MCF 10A (cell line): ENCODE measurements at places on chromosomes 3 and 15.

- H3K36me3 ChIP-seq, result no peaks in the 10 kb centered on the region
- peaks cover 13% of the 10 kb centered on the region for H3K4me1 ChIP-seq
- no peak for DNase-seq
- H3K27ac ChIP-seq, result no peak overlapping the region
Observed at GRCh38 chr15:52436981-52437380, 91.7 kb downstream of the MYO5A start.

- no peak for DNase-seq
- H3K27ac ChIP-seq, result no peak overlapping the region
- H3K36me3 ChIP-seq, result peaks cover 49% of the 10 kb centered on the region
- H3K27me3 ChIP-seq, result no peaks in the 10 kb centered on the region
- peaks cover 5% of the 10 kb centered on the region for H3K4me1 ChIP-seq
Observed at GRCh38 chr3:185489462-185489861, 9.4 kb downstream of the TMEM41A start.

- peaks cover 6% of the 10 kb centered on the region for H3K4me1 ChIP-seq
- H3K27ac ChIP-seq, result no peak overlapping the region
- peak; percentile 80 for DNase-seq
- peaks cover 15% of the 10 kb centered on the region for H3K36me3 ChIP-seq
- H3K4me3 ChIP-seq, result no peak overlapping the region
Observed at GRCh38 chr3:193605876-193606275, 12.9 kb downstream of the OPA1 start.

DNA sequence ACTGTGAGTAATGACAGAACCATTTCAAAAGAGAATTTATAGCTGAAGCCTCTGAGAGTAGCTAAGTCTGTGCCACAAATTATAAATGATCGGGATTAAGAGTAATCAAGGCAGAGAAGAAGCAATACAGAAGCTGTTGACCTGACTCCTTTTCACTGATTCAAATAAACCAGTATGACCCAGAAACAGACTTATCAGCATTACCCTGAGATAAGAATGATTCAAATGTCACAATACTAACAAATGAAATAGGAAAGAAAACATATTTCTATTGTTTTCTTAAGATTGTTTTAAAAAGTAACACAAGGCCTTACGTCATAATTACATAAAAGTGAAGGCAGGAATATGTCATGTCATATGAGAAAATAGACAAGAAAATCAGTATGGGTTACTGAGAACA lies 1534.6 kb downstream of the SI start:
- no peak for DNase-seq
- H3K4me1 ChIP-seq, result peaks cover under 1% of the 10 kb centered on the region
- H3K4me3 ChIP-seq, result no peak overlapping the region
- H3K27me3 ChIP-seq, result no peaks in the 10 kb centered on the region
- H3K27ac ChIP-seq, result no peak overlapping the region
- no peaks in the 10 kb centered on the region for H3K36me3 ChIP-seq

GRCh38 chr3:101989578-101990200 lies 140.4 kb downstream of the NFKBIZ start:
- no peak overlapping the region for H3K4me3 ChIP-seq
- no peak for DNase-seq
- peaks cover 16% of the 10 kb centered on the region for H3K4me1 ChIP-seq
- H3K27ac ChIP-seq, result no peak overlapping the region

DNA sequence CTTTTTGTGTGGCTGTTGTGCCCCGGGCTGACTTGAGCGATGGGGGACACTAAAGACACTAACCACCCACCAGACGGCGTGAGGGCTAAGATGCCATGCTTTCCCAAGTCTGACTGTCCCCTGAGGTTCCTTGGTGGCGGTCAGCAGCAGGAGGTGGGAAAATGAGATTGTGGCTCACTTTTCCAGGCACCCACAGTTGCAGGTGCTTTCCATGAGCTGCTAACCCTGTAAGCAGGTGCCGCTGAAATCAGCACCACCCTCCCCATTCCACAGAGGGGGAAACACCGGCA lies 17.7 kb downstream of the PRR23E start:
- no peak overlapping the region for H3K4me3 ChIP-seq
- no peaks in the 10 kb centered on the region for H3K4me1 ChIP-seq
- H3K27me3 ChIP-seq, result no peaks in the 10 kb centered on the region

GRCh38 chr15:83775738-83776137 lies 121.8 kb downstream of the ADAMTSL3 start:
- H3K4me3 ChIP-seq, result no peak overlapping the region
- no peaks in the 10 kb centered on the region for H3K4me1 ChIP-seq
- no peak for DNase-seq
- no peak overlapping the region for H3K27ac ChIP-seq
- no peaks in the 10 kb centered on the region for H3K36me3 ChIP-seq
- no peaks in the 10 kb centered on the region for H3K27me3 ChIP-seq
